Nephron progenitor cell (in vitro differentiated cells): ENCODE measurements at places on chromosomes 13 and 19.

DNA sequence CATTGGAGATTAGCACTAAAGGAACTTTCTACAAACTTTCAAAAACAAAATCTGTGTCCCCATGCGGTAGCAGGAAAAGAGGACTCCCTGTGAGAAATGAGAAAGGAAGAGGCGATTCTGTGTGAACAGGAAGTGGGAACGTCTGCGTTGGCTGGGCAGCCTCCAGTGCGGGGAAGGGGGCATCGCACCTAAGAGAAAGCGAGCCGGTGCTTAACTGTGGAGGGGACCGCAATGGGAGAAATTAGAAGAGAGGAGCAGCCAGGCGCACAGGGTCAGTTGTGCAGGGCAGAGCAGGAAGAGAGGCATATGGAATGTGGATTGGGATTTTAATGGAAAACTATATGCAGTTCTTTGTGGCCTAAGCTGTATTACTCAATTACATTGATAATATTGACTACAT lies 77.4 kb upstream of the DOCK9 start:
- no peaks in the 10 kb centered on the region for H3K36me3 ChIP-seq
- no peak overlapping the region for H3K27ac ChIP-seq
- no peak overlapping the region for H3K4me3 ChIP-seq
- DNase-seq = no peak
- peaks cover 40% of the 10 kb centered on the region for H3K4me1 ChIP-seq

DNA sequence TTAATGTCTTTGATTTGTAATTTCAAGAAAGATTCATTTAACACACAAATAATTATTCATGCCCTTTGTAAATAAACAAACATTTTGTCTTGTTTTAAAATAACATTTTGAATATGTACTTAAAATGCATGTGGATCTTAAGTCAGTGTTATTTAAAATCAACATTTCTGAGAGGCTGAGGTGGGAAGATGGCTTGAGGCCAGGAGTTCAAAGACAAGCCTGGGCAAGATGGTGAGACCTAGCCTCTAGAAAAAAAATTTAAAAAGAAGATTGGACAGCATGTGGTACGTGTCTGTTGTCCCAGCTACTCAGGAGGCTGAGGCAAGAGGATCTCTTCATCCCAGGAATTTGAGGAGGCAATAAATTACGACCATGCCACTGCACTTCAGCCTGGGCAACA lies 1268.2 kb downstream of the SLITRK1 start:
- H3K4me3 ChIP-seq = no peak overlapping the region
- no peaks in the 10 kb centered on the region for H3K36me3 ChIP-seq
- peaks cover 6% of the 10 kb centered on the region for H3K4me1 ChIP-seq
- no peak overlapping the region for H3K27ac ChIP-seq
- no peak for DNase-seq

- H3K4me1 ChIP-seq = no peaks in the 10 kb centered on the region
- H3K36me3 ChIP-seq = no peaks in the 10 kb centered on the region
- DNase-seq = no peak
- no peak overlapping the region for H3K27ac ChIP-seq
Observed at GRCh38 chr19:15902254-15902653, 4.4 kb upstream of the CYP4F2 start.

DNA sequence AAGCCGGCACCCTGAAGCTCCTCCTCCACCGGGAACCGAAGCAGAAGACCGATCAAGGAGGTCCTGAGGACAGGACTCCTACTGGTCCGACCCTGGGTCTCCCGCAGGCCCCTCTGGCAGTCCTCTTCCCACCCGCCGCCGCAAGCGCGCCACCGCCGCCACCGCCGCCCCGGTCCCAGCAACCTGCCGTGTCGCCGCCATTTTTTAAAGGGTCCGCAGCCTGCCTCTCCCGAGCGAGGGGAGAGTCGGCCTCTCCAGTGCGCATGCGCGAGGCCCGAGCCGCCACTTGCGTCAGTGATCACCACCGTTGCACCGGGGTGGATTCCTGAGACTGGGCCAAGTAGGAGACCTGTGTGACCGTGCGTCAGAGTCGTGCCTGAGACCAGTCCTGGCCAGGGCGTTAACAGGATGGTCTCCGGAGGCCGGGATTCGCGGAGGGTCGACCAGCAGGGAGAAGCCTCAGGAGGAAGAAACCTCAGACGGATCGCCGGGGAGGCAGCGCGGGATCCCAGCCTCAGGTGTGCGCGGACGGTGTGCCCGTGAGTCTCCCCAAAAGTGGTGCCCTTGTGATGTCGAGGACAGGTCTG lies 51.6 kb downstream of the ZNF146 start:
- no peak overlapping the region for H3K4me3 ChIP-seq
- H3K36me3 ChIP-seq = peaks cover 35% of the 10 kb centered on the region
- no peak overlapping the region for H3K27ac ChIP-seq
- DNase-seq = no peak
- H3K27me3 ChIP-seq = peaks cover 5% of the 10 kb centered on the region
- no peaks in the 10 kb centered on the region for H3K4me1 ChIP-seq

- no peaks in the 10 kb centered on the region for H3K27me3 ChIP-seq
- H3K4me1 ChIP-seq = peaks cover 29% of the 10 kb centered on the region
- DNase-seq = no peak
- peaks cover 7% of the 10 kb centered on the region for H3K36me3 ChIP-seq
Observed at GRCh38 chr13:46165485-46166223, 16.3 kb downstream of the LCP1 start.

- H3K27me3 ChIP-seq = no peaks in the 10 kb centered on the region
- H3K4me1 ChIP-seq = peaks cover 13% of the 10 kb centered on the region
- H3K36me3 ChIP-seq = no peaks in the 10 kb centered on the region
- DNase-seq = no peak
- peak overlapping the region; percentile 86 for H3K27ac ChIP-seq
- no peak overlapping the region for H3K4me3 ChIP-seq
Observed at GRCh38 chr13:80558074-80558473, 217.1 kb upstream of the SPRY2 start.

GRCh38 chr19:53091413-53092254 lies 11.6 kb downstream of the ZNF160 start:
- H3K4me3 ChIP-seq = no peak overlapping the region
- no peak for DNase-seq
- H3K36me3 ChIP-seq = peaks cover 76% of the 10 kb centered on the region
- H3K27me3 ChIP-seq = peaks cover 3% of the 10 kb centered on the region

- no peak for DNase-seq
- H3K4me1 ChIP-seq = no peaks in the 10 kb centered on the region
- peaks cover 3% of the 10 kb centered on the region for H3K27me3 ChIP-seq
- no peak overlapping the region for H3K4me3 ChIP-seq
- no peak overlapping the region for H3K27ac ChIP-seq
- H3K36me3 ChIP-seq = no peaks in the 10 kb centered on the region
Observed at GRCh38 chr13:75021151-75021550, 460.8 kb downstream of the TBC1D4 start.

GRCh38 chr13:98959786-98960605 lies 17.9 kb downstream of the DOCK9 start:
- H3K36me3 ChIP-seq = no peaks in the 10 kb centered on the region
- no peaks in the 10 kb centered on the region for H3K27me3 ChIP-seq
- DNase-seq = no peak
